ENCODE measurements at places on chromosomes 2 and 18.

GRCh38 chr18:61741881-61742454 is 150.8 kb downstream of the RNF152 start:
- DNase-seq = no peak

DNA sequence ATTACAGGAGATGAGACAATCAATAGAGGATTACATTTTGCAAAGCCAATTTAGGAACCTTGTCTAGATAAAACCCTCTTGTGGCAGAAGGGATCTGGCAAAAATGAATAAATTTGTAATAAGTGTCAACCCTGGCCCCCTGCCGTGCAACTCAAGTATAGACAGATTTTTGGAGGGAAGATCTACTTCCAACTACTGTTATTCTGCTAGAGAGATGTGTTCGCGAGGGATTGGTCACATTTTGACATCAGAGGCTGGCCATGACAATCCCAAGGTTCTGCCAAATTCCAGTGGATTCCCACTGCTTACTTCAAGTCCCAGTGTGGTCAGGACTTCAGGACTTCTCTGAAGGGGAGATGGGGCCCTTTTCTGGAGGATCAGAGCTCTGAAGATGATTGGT is 192.6 kb downstream of the SH3RF3 start:
- no peak for DNase-seq

GRCh38 chr18:27695052-27695451 is 481.9 kb downstream of the CDH2 start:
- no peak for DNase-seq

DNA sequence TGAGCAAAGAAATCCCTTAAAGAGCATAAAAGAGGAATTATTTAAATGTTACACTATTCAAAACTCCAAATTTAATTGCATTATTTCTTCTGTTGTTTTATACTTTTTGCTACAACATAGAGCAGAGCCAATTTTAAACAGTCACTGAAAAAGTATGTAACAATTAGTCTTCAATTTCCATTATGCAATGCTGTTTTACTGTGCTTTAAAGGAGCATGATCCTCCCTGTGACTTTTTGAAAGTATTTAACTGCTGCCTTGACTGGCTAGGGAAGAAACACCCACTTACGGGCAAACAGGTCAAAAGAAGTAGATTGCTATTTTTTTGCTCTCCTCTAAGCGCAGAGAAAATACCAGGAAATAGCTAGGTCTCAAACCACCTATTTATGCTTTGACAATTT is 217.4 kb upstream of the GCFC2 start:
- no peak for DNase-seq

DNA sequence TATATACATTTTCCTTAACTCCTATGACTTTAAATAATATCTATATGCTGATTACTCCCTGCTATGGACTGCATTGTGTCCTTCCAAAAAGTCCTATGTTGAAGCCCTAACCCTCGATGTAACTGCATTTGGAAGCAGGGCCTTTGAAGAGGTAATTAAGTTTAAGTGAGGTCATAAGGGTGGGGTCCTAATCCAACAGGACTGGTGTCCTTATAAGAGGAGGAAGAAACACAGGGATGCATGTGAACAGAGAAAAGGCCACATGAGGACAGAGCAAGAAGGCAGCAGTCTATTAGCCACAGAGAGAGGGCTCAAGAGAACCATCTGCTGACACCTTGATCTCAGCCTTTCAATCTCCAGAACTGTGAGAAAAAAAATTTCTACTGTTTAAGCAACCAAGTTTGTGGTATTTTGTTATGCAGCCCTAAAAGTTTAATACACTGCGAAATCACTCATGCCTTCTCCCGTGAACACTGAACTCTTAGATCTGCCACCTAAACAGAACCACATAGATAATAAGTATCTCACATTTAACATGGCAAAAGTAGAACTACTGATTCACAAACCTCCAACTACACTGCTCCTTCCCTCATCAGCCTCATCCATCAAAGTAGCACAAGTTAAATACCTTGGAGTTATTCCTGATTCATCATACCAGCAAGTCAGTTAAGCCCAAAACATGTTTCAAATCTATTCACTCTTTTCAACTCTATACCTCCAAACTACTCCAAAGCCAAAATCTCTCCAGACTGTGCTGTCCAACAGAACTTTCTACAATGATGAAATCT is 65.4 kb downstream of the HIBCH start:
- DNase-seq = no peak

DNA sequence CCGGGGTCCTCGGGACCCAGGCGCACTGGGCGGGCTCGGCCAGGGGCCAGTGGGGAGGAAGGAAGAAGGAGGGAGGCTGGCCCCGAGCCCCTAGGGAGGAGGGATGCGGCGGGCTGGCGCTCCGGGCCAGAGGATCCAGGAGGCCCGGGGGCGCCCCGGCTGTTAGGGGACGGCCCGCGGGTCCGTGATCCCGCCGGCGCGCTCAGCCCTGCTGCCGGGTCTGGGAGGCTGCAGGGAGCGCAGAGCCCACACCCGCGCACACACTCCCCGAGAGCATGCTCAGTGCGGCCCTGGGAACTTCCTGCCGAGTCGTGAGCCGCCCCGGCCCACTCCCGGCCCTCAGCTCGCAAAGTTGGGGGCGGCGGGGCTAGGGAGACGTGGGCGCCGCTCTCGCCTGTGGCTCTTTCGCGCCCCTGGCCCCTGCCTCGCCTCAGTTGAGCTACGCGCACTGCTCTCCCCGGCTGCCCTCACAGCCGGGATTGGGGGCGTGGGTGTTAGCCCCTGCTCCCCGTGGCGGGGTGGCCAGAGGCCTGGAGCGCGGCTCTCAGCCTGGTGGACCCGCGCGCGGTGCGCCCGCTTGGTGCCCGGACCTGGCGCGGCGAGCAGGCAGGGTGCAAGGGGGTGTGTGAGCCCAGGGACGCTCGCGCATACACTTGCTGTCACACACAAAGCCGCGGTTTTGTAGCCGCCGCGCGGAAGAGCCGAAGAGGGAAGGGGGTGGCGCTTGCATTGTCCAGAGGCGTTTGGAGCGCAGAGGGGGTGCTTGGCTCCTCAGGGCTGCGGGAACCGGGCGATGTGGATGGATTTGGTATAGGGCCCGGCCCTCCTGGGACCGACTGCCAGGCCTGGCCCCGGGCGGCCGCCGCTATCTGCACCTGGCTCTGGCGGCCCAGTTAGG is 132.9 kb upstream of the MGAT5 start:
- peak; percentile 63 for DNase-seq

DNA sequence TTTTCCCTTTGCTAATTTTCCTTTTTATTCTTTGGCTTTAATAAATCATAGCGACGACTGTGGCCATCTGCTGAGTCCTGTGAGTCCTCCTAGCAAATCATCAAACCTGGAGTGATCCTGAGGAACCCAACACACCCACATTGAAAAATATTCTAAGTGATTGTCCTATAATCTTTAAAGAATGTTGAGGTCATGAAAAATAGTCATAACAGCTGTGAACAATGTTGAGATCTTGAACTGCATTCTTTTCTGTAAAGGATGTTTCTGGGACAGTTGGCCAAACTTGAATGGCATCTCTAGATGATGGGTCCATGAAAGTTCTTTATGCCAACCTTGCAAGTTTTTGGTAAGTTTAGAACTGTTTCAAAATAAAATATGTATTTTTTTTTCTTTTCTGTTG is 53.2 kb upstream of the ADAM23 start:
- DNase-seq = no peak

DNA sequence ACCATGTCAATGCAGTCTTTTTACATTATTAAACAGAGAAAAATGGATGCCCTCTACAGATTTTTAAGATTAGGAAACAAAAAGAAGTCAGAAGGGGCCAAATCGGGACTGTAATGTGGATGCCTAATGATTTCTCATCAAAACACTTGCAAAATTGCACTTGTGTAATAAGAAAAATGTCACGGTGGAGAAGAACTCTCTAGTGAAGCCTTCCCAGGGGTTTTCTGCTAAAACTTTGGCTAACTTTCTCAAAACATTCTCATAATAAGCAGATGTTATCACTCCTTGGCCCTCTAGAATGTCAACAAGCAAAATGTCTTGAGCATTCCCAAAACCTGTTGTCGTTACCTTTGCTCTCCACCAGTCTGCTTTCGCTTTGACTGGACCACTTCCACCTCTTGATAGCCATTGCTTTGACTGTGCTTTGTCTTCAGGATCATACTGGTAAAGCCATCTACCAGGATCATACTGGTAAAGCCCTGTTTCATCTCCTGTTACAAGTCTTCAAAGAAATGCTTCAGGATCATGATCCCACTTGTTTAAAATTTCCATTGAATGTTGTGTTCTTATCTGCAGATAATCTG is 226.8 kb downstream of the TNS1 start:
- no peak for DNase-seq

DNA sequence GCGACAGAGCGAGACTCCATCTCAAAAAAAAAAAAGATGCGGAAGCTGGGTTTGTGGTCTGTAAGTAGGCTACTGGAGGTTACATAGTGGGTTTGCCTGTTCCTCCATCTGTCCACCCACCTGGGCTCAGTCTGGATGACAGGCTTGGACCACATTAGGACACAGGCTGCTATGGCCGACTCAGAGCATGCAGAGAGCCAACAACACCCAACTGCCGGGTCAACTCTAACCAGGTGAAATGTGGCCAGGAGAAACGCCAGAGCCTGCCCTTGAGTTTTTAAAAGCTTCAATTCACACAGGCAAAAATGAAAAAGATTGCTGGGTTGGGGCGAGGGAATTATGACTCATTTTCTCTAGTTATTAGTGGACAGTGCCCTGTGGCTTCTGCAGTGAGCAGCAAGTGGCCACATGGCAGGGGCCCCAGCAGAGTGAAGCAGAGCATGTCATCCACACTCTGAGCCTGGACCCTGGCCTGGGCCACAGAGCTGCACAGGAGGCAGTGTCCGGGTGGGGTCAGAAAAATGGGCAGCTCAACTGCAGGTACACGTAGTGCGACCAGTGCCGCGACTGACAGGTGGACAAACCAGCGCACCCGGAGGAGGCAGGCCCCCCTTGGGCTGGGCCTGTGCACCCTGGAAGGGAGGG is 67.4 kb downstream of the BIN1 start:
- no peak for DNase-seq

DNA sequence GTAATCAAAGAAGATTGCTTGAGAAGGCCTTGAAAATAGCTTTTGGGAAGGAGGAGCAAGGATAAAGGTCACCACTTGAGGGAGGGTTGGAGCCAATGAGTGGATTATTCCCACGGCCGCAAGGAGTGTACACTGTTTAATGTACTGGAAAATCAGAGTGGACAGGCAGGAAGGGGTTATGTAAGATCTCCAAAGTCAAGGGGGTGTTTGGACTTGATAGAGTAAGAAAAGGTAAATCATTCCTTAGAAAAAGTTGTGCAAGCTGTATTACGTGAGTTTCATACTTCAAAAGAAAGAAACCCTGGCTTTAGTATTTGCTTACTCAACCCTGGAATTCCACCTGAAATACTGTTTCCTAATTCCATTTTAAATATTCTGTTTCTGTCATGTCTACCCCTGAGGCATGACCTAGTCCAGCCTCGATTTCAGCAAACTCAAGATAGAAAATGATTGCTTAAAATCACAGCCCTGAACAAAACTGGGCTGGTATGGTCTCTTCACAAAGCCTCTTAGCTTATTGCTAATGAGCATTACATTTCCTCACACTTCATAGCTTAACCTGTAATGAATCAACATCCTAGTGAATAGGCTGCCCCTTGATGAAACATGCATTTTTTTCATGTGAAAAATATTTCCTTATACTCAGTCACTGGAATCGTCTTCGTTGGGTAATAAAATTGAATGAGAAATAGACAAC is 1.1 kb downstream of the MREG start:
- DNase-seq = no peak

GRCh38 chr2:10707831-10708230 is 13.6 kb upstream of the ATP6V1C2 start:
- DNase-seq = no peak

- DNase-seq = no peak
Observed at GRCh38 chr18:6960656-6961055, 156.9 kb downstream of the LAMA1 start.

- DNase-seq = no peak
Observed at GRCh38 chr2:183057333-183057985, 19.2 kb upstream of the NCKAP1 start.

GRCh38 chr2:128292599-128293425 is 25.9 kb downstream of the HS6ST1 start:
- DNase-seq = no peak

GRCh38 chr18:29062921-29063320 is 886.0 kb upstream of the CDH2 start:
- DNase-seq = no peak

GRCh38 chr2:105384861-105385260 is 14.0 kb downstream of the FHL2 start:
- no peak for DNase-seq

- no peak for DNase-seq
Observed at GRCh38 chr2:151770995-151771394, 36.7 kb upstream of the NEB start.

DNA sequence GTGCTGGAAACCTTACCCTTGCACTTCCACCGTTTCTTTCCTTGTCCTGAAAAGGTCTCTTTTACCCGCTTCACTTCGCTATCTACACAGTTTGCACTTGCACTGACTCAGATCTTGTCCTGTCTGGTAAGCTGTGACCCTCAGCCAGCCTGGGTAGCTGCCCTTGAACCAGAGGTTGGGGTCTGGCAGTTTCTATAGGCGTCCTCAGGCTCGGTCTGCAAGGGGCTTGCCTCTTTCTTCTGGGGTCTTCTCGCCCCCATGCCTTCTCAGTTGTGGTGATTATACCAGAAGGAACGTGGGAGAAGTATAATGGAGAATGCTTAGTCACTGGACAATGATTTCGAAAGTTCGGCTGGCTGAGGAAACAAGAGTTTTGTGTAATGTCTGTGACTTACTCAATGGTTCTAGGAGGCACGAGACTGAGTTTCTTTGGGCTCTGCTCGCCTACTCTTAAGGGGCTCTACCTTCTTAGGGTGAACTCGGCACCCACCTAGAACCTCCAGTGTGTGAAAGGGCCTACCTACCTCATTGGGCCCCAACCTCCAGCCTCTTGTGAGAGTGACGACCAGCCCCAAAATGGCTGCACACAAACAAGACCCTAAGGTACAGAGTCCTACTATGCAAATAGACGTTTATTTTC is 6.9 kb upstream of the STAT1 start:
- DNase-seq = peak; percentile 48

GRCh38 chr2:96949701-96950350 is 36.6 kb downstream of the FAM178B start:
- no peak for DNase-seq

- no peak for DNase-seq
Observed at GRCh38 chr2:70975237-70975636, 3.2 kb upstream of the ANKRD53 start.

- no peak for DNase-seq
Observed at GRCh38 chr2:206851521-206851920, 86.1 kb downstream of the FASTKD2 start.

DNA sequence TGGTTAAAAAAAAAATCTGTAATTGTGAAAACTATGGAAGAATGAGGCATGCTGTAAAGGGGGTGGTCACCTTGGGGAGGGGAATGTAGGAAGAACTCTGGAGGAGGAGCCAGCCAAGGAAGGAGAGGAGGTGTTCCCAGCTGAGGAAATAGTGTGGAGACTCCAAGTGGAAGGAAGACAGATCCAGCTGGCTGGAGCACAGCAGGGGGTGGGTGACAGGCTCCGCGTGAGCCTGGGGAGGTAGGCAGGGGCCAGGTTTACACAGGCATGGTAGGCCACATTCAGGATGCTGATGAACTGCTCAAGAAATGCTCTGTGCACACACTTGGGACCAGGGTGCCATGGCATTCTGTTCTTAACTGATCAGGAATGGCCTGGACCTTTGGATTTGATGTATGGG is 16.8 kb downstream of the AFF3 start:
- no peak for DNase-seq

All from stimulated activated CD4-positive, alpha-beta T cell treated with anti-CD3 and anti-CD28 coated beads, Interleukin-12 subunit alpha, Interleukin-12 subunit beta, amount 100 ng/mL, for 4 hours (primary cell).